ENCODE measurements at places on chromosomes 6 and 20.

DNA sequence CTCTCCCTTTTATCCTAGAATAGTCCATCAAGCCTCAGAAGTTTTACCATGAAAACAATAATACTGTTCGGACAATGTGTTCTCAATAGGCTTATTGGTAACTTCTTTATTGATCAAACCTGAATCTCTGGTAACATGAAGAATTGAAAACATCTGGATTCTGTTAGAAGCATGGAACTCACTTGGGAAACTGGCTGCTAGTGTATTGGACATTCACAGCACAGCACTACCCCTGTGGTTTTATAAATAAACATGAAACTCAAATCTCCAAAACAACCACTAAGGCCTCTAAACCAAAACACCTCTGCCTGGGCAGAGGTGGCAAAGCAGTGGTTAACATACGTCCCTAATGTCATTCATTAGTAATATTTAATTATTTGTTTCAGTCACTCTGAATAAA lies 157.6 kb upstream of the KCNQ5 start:
- no peak for DNase-seq

- DNase-seq, result no peak
Observed at GRCh38 chr6:168691774-168692173, 250.8 kb downstream of the SMOC2 start.

GRCh38 chr6:98824902-98825599 lies 9.3 kb upstream of the POU3F2 start:
- DNase-seq, result no peak

DNA sequence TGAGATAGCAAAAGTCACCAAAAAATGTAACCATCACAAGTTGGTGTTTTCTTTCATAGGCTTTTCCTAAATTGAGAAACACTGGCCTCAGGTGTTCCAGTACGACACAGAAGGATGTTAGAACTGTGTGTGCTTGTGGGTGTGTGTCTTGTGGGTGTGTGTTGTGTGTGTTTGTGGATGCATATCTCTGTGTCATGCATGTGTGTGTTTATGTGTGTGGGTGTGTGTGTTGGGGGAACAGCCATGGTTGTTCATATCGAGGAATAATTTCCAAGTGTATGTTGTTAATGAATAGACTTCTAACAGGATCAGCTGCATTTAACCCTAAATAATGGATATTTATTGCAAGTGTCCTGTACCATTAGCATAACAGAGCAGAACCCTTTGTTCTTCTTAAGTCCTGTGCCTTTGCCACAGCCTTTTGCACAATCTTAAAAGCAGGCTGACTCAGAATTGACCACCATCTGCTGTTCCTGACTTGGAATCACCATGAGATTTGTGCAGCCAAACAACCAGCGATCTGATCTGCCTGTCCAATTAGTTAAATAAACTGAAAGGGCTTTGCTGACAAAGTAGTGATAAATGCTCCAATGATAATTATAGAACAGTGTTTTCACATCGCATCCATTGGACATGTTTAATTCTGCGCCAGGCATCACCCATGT lies 7.6 kb downstream of the CD93 start:
- DNase-seq, result no peak

DNA sequence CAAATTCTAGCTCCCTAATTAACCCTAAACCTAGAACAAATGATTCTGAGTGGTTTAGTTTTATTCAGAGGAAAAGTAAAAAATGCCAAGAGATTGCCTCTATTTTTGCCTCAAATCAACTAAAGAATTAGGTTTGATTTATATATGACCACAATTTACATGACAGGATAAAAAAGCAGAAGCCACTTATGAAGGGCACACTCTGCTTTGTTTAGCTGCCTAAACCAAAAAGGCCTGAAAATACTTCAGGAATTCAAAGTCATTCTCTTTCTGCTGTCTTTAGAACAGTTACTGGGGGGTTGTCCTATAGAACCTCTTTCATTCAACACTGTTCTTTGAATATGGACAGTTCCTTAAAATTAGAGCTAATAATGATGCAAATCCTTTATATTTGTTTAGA lies 5.3 kb downstream of the FBXO5 start:
- no peak for DNase-seq

DNA sequence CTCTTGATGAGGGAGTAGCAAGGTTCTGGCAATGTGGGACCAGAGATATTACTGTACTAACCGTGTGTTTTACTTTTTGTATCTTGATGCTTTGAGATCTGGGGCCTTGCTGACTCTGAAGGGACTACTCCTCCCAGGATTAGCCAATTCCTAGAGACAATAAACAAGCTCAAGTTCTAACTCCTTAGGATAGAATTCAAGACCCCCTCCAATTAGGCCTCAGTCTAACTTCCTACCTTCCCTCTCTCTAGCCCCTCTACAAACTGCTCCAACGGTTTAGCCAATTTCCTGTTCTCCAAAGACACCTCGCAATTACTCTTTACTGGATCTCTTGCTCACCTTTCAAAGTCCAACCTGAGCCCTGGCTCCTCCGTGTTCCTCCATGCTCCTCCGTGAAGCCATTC lies 158.7 kb upstream of the JARID2 start:
- no peak for DNase-seq

- no peak for DNase-seq
Observed at GRCh38 chr6:106666282-106667021, 37.1 kb downstream of the QRSL1 start.

DNA sequence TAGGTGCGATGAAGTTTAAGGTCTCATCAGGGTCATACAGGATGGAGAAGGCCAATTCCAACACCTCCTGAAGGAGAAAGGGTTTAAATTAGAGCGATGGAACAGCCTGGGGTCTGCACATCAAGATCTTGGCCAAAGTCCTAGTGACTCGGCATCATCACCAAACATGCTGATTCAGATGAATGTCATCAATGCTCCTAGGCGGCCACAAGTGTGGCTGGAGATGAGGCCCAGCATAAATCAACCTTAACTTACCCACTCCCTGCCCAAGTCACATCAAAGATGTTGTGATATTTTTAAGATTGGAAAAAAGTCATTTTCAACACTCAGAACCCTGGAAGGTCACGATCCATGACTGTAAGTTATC lies 37.5 kb downstream of the ELMO2 start:
- no peak for DNase-seq

DNA sequence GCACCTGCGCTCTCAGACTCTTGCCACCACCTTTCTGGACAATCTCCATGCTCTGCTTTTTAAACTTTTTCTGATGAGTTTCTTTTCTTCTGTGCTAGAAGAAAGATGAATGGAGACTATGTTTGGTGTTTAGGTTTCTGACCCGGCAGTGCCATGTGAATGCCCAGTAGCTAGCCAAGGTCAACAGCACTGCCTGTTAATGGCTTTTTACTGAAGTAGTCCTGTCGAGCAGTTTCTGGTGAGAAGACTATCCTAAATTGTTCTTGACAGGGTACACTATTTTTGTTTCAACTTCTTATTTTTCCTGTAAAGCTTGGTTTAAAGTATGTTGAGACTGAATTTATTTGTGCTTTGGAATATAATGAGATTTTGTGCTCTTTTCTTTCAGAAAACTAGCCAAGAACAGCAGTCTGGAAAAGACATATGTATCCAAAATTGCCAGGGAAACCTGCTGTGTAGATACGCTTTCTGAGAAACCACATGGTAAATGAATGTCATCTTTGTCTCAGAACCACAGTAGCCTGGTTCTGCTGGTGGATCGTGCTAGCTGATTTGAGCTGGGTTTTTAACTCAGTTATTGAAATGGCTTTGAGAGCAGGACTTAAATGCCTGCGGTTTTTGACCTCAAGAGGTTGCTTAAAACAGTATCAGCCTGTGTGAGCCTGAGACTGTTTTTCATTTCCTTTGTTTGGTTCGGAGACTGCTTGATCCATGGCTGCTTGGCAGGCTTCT lies 48.1 kb downstream of the KCNS1 start:
- DNase-seq, result peak; percentile 40
